ENCODE measurements at places on chromosomes 11 and 22. TPM values are rescaled to one million over a fixed set of nuclear protein-coding genes. Genes with fewer than 3 reads are reported as not detected.

The WT1 gene
- total RNA-seq, result 5.5 TPM

The OR51F1 gene
- not detected for total RNA-seq

The RBM7 gene
- 28.0 TPM for total RNA-seq

The SPDYC gene
- total RNA-seq, result not detected

The PAMR1 gene
- total RNA-seq, result not detected

The PARVA gene
- 26.4 TPM for total RNA-seq

The ISX gene
- not detected for total RNA-seq

The CALCA gene
- 0.35 TPM for total RNA-seq

The UBQLNL gene
- not detected for total RNA-seq

The PRR33 gene
- not detected for total RNA-seq

The UEVLD gene
- 22.7 TPM for total RNA-seq

The SEC14L6 gene
- not detected for total RNA-seq

The F2 gene
- total RNA-seq, result 2.2 TPM

The MAJIN gene
- total RNA-seq, result not detected

The PRSS23 gene
- 415 TPM for total RNA-seq

The MTMR3 gene
- 9.3 TPM for total RNA-seq

The APLNR gene
- not detected for total RNA-seq

The DNAJB13 gene
- 0.65 TPM for total RNA-seq

The TESMIN gene
- 2.8 TPM for total RNA-seq

The SSTR3 gene
- total RNA-seq, result not detected

The KLHL35 gene
- 1.3 TPM for total RNA-seq

The SNX32 gene
- not detected for total RNA-seq

The MS4A7 gene
- total RNA-seq, result not detected
